ENCODE measurements at places on chromosomes 11 and 22.

- DNase-seq, result peak; percentile 84
These were observed 47.7 kb upstream of the PPP6R3 start for GRCh38 chr11:68412593-68413475.

GRCh38 chr22:41919357-41920224 is 4.7 kb upstream of the SHISA8 start:
- peak; percentile 75 for DNase-seq

GRCh38 chr22:24337894-24338645 is 67.4 kb downstream of the SPECC1L start:
- no peak for DNase-seq

- DNase-seq, result no peak
These were observed 101.0 kb upstream of the SORL1-AS1 start for GRCh38 chr11:121553806-121554205.
